GM12892 (cell line): ENCODE measurements at places on chromosomes 2 and 18.

GRCh38 chr2:233981574-233982420 is 64.6 kb downstream of the TRPM8 start:
- no peak for DNase-seq

GRCh38 chr2:31197669-31198068 is 19.6 kb downstream of the CAPN14 start:
- no peak for DNase-seq

GRCh38 chr2:237962432-237963084 is 4.3 kb upstream of the UBE2F start:
- DNase-seq = no peak

DNA sequence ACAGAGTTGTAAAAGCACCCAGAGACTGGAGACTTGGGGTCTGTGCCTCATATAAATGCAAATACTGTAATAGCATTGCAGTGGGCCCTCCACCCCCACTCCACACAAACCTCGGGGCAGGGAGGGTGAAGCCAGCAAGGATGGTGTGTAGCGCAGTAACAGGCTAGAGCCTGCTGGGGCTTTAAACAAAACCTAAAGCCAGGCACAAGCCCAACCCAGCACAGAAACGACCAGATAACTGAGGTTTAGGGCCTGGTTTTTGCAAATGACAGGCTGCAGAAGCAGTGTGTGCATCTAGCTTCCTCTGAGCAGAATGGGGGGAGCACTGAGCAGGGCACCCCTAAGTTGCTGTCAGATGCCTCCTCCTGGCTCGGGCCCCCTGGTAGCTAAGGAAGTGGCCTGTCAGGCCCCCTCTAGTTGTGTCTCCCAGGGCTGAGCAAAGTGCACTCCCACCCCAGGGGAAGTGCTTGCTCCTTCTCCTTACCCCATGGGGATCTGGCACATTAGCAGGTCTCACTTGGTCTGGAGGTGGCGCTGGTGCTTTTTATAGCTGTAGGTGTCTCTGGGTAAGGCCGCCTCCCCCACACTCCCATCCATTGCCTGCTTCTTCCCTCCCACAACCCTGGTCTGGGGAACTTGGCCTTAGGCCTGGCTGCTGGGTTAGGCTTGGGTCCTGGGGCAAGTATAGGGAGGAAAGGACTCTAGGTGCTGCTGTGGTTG is 135.1 kb downstream of the CELF4 start:
- no peak for DNase-seq

DNA sequence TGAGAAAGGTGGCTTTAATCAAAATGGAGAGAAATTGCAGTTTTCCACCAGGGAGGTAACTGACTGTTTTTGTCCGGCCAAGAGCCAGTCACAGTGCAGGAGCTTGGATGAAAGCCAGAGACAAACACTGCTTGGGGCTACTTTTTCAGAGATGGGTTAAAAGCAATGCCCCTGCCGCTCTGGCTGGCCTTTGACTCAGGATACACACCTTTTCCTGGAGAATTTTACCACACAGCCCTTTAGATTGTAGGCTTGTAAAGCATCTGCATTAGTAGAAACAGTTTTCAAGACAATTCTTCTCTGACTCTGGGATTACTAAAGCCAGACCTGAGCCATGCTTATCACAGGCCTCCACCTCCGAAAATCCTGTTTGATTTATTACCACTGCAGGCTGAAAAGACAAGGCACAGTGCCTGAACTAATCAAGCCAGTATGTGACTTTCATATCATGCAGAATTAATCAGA is 79.7 kb downstream of the CCBE1 start:
- DNase-seq = no peak

GRCh38 chr2:215748446-215748845 is 264.9 kb downstream of the MREG start:
- DNase-seq = no peak
